Activated CD4-positive, alpha-beta memory T cell treated with anti-CD3 and anti-CD28 coated beads for 36 hours (primary cell): ENCODE measurements at places on chromosomes 13 and 19. TPM values are rescaled to one million over a fixed set of nuclear protein-coding genes. Genes with fewer than 3 reads are reported as not detected.

GRCh38 chr19:52786078-52786463, 520 bp downstream of the ZNF600 start:
- peak overlapping the region; percentile 85 for H3K4me3 ChIP-seq
- H3K4me1 ChIP-seq: peaks cover 27% of the 10 kb centered on the region
- H3K27me3 ChIP-seq: no peaks in the 10 kb centered on the region
- H3K36me3 ChIP-seq: peaks cover 18% of the 10 kb centered on the region
- no peak for DNase-seq

DNA sequence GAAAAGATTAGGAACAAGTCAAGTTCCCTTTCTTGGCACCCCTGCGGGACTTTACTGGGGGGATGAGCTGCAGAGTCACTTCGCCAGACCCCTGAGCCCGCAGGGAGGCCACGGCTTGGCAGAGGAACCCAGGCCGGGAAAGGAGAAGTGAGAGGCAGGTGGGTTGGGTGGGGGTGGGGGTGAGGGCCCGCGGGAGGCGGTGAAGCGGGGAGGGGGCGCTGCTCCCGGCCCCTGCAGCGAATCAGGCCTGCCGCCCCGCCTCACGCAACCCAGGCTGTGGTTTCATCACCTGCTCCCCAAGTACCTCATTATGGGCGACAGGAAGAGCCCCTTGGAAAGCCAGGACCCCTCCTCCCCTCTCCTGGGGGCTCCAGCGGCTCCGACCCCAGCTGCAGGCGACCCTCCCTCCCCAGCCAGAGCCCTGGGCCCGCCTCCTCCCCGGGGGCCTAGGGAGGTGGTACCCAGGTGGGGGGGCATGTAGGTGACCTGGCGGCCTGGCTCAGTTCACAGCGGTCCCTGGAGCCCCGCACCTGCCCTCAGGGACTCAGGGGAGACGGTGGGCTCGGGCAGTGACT, 9.5 kb downstream of the MEF2B start:
- no peaks in the 10 kb centered on the region for H3K4me1 ChIP-seq
- H3K27ac ChIP-seq: no peak overlapping the region
- DNase-seq: no peak
- H3K4me3 ChIP-seq: no peak overlapping the region

DNA sequence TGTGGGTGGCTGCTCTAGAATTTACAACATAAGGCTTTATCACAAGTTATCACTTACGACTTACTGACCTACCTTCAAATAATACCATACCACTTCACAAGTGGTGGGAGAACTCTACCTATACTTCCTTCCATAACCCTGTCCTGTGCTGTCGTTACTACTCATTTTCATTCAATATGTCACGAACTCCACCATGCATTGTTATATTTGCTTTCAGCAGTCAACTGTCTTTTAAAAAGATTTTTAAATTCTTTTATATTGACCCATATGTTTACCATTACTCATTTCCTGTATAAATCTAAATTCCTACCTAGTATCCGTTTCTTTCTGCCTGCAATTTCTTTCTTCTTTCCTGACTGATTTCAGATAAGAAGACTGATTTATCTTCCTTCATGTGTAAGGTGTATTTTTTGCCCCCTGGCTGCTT, 200.0 kb downstream of the KLF12 start:
- H3K4me1 ChIP-seq: peaks cover 62% of the 10 kb centered on the region
- DNase-seq: no peak
- no peak overlapping the region for H3K27ac ChIP-seq
- peaks cover 21% of the 10 kb centered on the region for H3K36me3 ChIP-seq
- no peak overlapping the region for H3K4me3 ChIP-seq
- no peaks in the 10 kb centered on the region for H3K27me3 ChIP-seq

- DNase-seq: no peak
- no peaks in the 10 kb centered on the region for H3K4me1 ChIP-seq
- no peak overlapping the region for H3K27ac ChIP-seq
- no peaks in the 10 kb centered on the region for H3K36me3 ChIP-seq
- no peaks in the 10 kb centered on the region for H3K27me3 ChIP-seq
Observed at GRCh38 chr19:22882797-22883196, 50.7 kb downstream of the ZNF723 start.

DNA sequence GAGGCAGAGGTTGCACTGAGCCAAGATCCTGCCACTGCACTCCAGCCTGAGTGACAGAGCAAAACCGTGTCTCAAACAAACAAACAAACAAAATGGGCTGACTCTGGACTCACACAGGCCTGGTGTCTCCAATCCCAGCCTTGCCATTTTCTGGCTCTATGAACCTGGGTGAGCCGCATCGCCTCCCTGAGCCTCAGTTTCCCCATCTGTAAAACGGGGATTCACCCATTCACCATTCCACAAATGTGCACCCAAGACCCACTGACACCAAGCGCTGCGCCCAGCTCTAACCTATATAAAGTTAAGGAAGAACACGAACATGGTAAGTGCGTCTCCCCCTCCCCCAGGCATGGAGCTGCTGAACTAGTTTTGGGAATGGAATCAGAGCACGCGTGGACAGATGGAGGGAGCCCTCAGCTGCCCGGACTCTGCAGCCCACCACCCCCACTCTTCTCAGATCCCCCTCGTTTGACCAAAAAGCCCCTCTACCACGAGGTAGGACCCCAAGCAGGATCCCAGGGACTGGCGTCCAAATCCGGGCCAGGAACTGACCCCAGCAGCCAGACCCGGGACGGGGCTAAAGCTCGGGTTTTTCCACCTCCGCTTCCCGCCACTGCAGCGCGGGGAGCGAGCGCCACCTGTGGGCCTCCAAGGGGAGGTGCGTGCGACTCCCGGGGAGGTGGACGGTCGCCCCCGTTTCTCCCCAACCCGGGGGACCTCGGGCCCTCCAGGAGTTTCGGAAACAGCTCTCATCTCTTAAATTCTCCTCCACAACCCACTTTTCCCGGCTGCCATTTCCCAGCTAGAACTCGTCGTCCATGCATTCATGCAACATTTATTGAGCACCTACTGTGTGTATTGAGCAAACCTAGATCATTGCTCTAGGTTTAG, 33.0 kb upstream of the ADGRE5 start:
- no peaks in the 10 kb centered on the region for H3K36me3 ChIP-seq
- H3K4me1 ChIP-seq: peaks cover 22% of the 10 kb centered on the region
- H3K27ac ChIP-seq: peak overlapping the region; percentile 45
- H3K4me3 ChIP-seq: peak overlapping the region; percentile 55

DNA sequence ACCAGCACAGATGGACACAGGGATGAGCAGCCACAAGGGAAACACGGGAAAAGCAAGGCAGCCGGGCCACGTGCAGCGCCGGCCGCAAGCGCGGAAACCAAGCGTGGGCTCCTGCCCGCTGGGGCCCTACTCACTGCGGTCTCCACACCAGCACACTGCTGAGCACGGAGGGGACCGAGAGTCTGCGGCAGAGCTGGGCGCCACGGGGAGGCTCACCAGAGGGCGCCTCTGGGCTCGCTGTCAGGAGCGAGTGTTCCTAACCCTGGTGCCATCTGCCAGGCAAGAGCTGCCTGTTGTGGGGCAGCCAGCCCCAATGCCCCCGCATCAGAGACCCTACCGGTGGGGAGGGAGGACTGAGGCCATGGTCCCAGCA, 26.5 kb downstream of the MPND start:
- peak overlapping the region; percentile 65 for H3K4me3 ChIP-seq
- H3K4me1 ChIP-seq: peaks cover 46% of the 10 kb centered on the region
- H3K36me3 ChIP-seq: peaks cover 3% of the 10 kb centered on the region
- peak overlapping the region; percentile 95 for H3K27ac ChIP-seq
- no peaks in the 10 kb centered on the region for H3K27me3 ChIP-seq

DNA sequence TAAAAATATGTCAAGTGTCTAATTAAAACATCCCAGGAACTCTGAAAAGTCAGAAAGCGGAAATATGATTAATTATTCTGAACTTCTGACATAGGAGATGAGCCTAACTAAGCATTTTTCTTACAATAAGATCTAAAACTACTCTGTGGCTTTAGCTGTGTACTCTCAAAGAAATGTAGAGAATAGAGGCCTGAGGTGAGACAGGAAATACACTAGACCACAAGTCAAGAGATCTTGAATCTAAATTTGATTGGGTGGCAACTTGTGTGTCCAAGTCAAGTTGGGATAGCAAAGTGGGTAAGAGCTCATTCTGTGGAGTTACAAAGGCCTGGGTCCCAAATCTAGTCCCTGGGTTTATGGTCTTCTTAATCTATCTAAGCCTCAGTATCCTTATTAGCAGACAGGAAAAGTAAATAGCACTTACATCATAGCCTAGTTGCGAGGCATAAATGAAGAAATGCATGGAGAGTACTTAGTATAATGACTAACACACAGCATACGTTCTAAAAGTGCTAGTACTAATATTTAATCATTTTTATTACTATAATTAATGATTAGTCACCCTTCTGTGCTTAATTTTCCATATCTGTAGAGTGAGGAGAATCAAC, 9.4 kb upstream of the LRRC63 start:
- H3K36me3 ChIP-seq: no peaks in the 10 kb centered on the region
- H3K4me1 ChIP-seq: peaks cover 32% of the 10 kb centered on the region
- DNase-seq: no peak
- no peaks in the 10 kb centered on the region for H3K27me3 ChIP-seq
- no peak overlapping the region for H3K4me3 ChIP-seq

DNA sequence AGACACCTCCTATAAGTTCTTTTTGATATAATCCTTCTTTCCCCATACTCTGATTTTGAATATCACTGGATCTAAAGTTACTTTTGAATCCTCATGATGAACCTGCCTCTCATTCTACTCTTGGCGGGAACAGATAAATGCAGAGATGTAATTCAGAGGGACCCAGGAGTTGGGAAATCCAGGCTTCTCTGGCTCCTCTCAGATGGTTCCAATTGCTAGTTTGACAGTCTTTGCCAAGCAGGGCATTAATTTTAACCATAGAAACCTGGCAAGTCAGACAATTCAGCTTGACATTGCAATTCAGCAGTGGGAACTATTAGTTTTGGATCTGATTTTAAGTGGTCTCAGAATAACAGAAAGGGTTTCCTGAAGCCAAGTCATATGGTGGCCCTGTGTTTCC, 67.3 kb upstream of the KLF12 start:
- DNase-seq: no peak
- no peak overlapping the region for H3K27ac ChIP-seq
- no peaks in the 10 kb centered on the region for H3K36me3 ChIP-seq
- no peak overlapping the region for H3K4me3 ChIP-seq
- H3K4me1 ChIP-seq: no peaks in the 10 kb centered on the region

- no peak overlapping the region for H3K4me3 ChIP-seq
- H3K27ac ChIP-seq: no peak overlapping the region
- no peaks in the 10 kb centered on the region for H3K4me1 ChIP-seq
- no peak for DNase-seq
- H3K36me3 ChIP-seq: no peaks in the 10 kb centered on the region
- peaks cover 12% of the 10 kb centered on the region for H3K27me3 ChIP-seq
Observed at GRCh38 chr13:113895436-113895835, 31.6 kb upstream of the GAS6 start.

- peaks cover 5% of the 10 kb centered on the region for H3K4me1 ChIP-seq
- DNase-seq: no peak
- no peaks in the 10 kb centered on the region for H3K36me3 ChIP-seq
- H3K4me3 ChIP-seq: no peak overlapping the region
- H3K27ac ChIP-seq: no peak overlapping the region
Observed at GRCh38 chr19:5288347-5288739, 52.3 kb downstream of the PTPRS start.

GRCh38 chr13:113094410-113094800, 11.2 kb upstream of the F7 start:
- no peak overlapping the region for H3K27ac ChIP-seq
- no peaks in the 10 kb centered on the region for H3K36me3 ChIP-seq
- no peak for DNase-seq

- H3K4me3 ChIP-seq: no peak overlapping the region
- no peaks in the 10 kb centered on the region for H3K36me3 ChIP-seq
- H3K4me1 ChIP-seq: no peaks in the 10 kb centered on the region
- H3K27me3 ChIP-seq: no peaks in the 10 kb centered on the region
- DNase-seq: no peak
- no peak overlapping the region for H3K27ac ChIP-seq
Observed at GRCh38 chr13:104847922-104848321, 1687.5 kb downstream of the EFNB2 start.

DNA sequence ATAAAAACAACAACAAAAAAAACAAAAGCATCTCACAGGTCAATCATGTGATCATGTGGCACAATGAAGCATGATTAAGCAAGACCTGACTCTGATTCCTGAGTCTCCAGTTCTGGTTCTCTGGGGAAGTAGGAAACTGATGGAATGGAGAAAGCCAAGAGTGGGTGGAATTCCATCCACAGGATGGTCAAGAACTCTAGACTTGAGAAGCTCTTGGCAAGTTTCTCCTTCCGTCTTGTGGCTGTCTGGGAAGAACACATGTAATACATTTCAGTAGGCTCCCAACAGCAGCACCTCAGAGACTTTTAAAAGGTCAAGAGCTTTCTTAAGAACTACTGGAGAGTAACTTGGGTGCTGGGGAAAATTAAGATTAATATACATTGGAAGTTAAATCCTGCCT, 78.6 kb upstream of the TSHZ3 start:
- peaks cover 8% of the 10 kb centered on the region for H3K27me3 ChIP-seq
- DNase-seq: no peak
- no peak overlapping the region for H3K4me3 ChIP-seq
- H3K4me1 ChIP-seq: no peaks in the 10 kb centered on the region

- H3K36me3 ChIP-seq: peaks cover 54% of the 10 kb centered on the region
- peak overlapping the region; percentile 83 for H3K27ac ChIP-seq
- no peak for DNase-seq
- peaks cover 26% of the 10 kb centered on the region for H3K4me1 ChIP-seq
Observed at GRCh38 chr19:55406091-55406825, 1.3 kb downstream of the UBE2S start.

GRCh38 chr19:12872941-12873890, 8.0 kb downstream of the DNASE2 start:
- H3K27me3 ChIP-seq: peaks cover 2% of the 10 kb centered on the region
- no peak overlapping the region for H3K27ac ChIP-seq
- peak; percentile 81 for DNase-seq
- peak overlapping the region; percentile 35 for H3K4me3 ChIP-seq
- peaks cover 5% of the 10 kb centered on the region for H3K4me1 ChIP-seq

- H3K36me3 ChIP-seq: no peaks in the 10 kb centered on the region
- DNase-seq: no peak
- H3K27me3 ChIP-seq: no peaks in the 10 kb centered on the region
- H3K4me3 ChIP-seq: no peak overlapping the region
- H3K27ac ChIP-seq: no peak overlapping the region
Observed at GRCh38 chr19:39709026-39709872, 5.0 kb downstream of the LGALS14 start.

MCOLN1 gene
- 7.4 TPM for total RNA-seq

EMC10 gene
- total RNA-seq: 37.5 TPM

AMER2 gene
- not detected for total RNA-seq

KPNA3 gene
- 44.0 TPM for total RNA-seq

NLRP11 gene
- total RNA-seq: not detected

CEACAM8 gene
- not detected for total RNA-seq

PLA2G4C gene
- 12.4 TPM for total RNA-seq

YIPF2 gene
- 25.6 TPM for total RNA-seq

KCNJ14 gene
- total RNA-seq: 1.2 TPM

FXYD5 gene
- 334 TPM for total RNA-seq

PTH2 gene
- not detected for total RNA-seq

SLC7A10 gene
- not detected for total RNA-seq

METTL21C gene
- total RNA-seq: not detected

GAPDHS gene
- total RNA-seq: not detected
